ENCODE measurements at places on chromosomes 5 and 9.

DNA sequence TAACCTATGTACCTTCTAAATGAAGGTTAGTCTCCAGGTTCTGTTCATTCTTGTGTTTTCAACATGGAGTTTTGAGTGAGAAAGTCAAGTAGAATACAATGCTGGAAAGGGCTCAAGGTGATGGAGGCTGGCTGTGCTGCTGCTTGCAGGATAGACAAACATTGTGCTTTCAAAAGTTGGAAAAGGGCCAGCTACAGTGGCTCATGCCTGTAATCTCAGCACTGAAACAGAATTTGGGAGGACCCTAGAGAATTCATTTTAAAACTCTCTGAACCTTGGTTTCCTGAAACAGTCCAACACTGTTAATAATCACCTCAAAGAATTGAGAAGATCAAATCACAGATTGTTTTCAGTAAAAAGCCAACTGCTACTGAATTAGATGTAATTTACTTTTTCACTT lies 15.4 kb upstream of the IARS1 start:
- no peaks in the 10 kb centered on the region for H3K4me1 ChIP-seq
- no peak overlapping the region for H3K27ac ChIP-seq
- no peak for DNase-seq
- H3K36me3 ChIP-seq: peaks cover 4% of the 10 kb centered on the region

DNA sequence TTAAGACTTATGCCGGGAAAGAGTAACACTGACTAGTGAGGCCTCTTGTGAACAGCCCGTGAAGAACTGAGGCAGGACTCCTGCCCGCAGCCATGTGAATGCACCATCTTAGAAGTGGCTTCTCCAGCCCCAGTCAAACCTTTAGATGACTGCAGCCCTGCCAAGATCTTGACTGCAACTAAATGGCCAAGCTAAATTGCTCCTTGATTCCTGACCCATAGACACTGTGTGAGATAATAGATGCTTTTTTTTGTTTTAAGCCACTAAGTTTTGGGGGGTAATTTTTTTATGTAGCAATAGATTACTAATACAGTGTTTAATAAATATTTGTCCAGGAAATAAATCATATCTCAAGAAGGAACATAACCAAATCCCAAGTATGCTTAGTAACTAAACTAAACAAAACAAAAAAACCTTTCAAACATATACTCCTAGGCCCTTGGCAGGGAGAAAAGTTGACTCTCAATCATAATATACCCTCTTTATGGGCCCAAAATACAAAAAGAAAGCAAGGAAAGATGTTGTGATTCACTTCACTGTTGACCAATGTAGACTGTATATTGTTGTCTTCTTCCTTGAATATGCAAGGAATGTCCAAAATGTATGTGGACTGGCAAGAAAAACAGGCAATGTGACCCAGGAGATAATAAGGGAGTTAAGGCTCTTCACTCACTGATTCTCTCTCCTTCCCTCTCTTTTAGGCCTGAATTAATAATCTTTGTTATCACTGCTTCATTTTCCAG lies 79.7 kb upstream of the ZNF366 start:
- no peaks in the 10 kb centered on the region for H3K4me1 ChIP-seq
- H3K27ac ChIP-seq: no peak overlapping the region
- no peak overlapping the region for H3K4me3 ChIP-seq
- no peak for DNase-seq
- no peaks in the 10 kb centered on the region for H3K36me3 ChIP-seq

- no peak for DNase-seq
- H3K4me1 ChIP-seq: no peaks in the 10 kb centered on the region
- no peak overlapping the region for H3K4me3 ChIP-seq
- no peaks in the 10 kb centered on the region for H3K36me3 ChIP-seq
- H3K27ac ChIP-seq: no peak overlapping the region
Observed at GRCh38 chr5:173755319-173755718, 132.8 kb upstream of the CPEB4 start.

DNA sequence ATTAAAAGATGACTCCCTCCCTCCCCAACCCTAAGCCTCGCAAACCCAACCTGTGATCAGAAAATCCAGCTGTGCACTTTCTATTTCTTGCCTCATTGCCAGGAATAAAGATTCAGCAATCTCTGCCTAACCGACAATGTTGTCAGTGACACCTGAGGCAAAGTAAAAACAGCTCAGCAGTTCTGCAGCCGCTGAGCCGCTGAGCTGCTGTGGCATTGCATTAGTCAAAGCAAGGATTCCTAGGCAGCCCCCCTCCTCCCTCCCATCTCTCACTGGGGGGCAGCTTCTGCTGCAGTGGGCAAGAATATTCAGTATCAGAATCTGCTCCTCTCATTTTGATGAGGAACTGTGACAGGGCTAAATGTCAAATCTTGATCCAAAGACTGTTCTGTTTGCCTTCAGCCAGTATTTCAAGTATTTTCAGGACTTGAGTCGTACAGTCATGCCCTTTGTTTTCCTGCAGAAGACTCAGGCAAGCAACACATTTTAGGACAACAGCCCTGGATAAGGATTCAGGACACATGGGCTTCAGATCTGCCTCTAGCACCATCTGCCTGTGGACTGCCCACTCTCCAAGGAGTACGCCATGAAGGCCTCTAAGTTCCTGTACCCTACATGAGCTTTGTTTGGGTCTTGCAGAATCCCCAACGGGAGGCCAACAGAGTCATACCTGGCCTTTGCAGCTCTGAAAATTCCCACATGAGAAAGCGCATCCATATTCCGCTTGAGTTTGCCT lies 41.1 kb upstream of the DAP start:
- H3K4me1 ChIP-seq: no peaks in the 10 kb centered on the region
- H3K27ac ChIP-seq: no peak overlapping the region
- H3K4me3 ChIP-seq: no peak overlapping the region
- H3K27me3 ChIP-seq: no peaks in the 10 kb centered on the region
- no peaks in the 10 kb centered on the region for H3K36me3 ChIP-seq

Measured in vagina (tissue), 2 donors.